Stimulated activated CD8-positive, alpha-beta memory T cell treated with anti-CD3 and anti-CD28 coated beads, Interleukin-15, amount 100 ng/mL, for 24 hours (primary cell): ENCODE measurements at places on chromosomes 11 and 22.

DNA sequence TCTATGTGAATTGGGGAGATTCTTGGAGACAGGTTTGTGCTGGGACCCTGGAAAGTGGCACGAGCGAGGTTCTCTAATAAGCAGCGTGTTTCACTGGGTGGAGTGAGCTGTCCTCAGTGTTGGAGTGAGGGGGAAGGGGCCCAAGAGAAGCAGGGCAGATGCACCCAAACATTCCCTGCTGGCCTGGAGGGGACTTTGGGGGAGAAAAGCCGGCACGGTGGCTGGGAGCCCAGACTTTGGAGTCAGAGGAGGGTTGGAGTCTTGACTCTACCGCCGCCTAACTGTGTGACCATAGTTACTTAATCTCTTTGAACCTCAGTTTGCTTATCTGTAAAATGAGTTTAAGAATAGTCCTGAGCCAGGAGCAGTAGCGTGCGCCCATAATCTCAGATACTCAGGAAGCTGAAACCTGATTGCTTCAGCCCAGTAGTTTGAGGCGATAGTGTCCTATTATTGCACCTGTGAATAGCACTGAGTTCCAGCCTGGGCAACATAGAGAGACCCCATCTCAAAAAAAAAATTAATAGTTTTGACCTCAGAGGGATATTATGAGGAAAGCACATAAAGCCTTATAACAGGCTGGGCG is 614 bp downstream of the NR1H3 start:
- no peak for DNase-seq

GRCh38 chr22:41471568-41471967 is 2.7 kb downstream of the ACO2 start:
- no peak for DNase-seq

- no peak for DNase-seq
Measured at GRCh38 chr22:39658367-39658766, 87.8 kb downstream of the CACNA1I start.

- DNase-seq, result no peak
Measured at GRCh38 chr11:57387289-57388030, 3.0 kb downstream of the PRG2 start.

DNA sequence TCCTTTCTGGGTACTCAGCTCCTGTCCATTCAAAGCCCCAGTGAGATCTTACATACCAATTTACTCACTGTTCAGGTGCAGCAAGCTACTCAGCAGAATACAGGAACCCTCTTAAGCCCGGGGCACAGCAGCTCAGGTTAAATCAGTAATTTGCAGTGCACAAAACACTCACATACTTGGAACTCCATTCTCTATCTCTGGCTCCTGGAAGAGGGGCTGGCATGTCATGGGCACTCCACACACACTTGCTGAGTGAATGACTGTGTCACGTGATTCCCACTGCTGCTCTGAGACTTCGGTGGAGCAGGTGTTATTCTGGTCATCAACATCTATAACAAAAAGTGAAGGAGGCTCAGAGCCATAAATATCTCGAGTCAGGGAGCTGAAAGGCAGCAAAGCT is 157.3 kb upstream of the BDNF start:
- no peak for DNase-seq

DNA sequence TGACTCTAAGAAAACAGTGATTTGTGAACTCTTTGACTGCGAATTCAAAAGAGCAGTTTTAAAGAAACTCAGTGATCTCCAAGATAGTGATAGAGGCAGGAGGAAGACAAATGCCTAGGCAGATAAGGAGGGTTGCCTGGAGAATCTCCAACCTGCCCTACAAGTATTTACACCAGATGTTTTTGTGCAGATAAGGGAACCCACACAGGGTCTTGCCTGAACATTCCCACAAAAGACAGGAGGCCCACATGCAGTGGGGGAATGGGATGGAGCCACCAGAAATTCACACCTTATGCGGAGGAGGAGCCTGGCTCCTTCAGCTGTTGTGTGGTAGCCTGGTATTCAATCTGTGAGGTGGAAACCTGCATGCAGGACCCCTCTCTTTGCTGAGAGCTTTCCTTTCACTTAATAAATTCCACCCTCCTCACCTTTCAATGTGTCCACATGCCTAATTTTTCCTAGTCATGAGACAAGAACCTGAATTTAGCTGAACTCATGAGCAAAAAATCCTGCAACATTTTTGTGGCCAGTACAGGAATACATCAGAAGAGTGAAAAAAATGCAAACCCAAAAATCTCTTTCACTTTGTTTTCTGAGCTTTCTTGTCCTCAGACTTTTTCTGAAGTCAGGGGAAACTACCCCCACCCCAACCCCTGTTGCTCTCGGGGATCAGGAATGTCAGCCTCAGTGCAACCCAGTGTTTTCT is 8.1 kb upstream of the GLYAT start:
- DNase-seq, result no peak

GRCh38 chr11:72072348-72072747 is 8.0 kb downstream of the NUMA1 start:
- DNase-seq, result no peak

GRCh38 chr11:2276280-2277007 is 6.1 kb upstream of the ASCL2 start:
- DNase-seq, result no peak

DNA sequence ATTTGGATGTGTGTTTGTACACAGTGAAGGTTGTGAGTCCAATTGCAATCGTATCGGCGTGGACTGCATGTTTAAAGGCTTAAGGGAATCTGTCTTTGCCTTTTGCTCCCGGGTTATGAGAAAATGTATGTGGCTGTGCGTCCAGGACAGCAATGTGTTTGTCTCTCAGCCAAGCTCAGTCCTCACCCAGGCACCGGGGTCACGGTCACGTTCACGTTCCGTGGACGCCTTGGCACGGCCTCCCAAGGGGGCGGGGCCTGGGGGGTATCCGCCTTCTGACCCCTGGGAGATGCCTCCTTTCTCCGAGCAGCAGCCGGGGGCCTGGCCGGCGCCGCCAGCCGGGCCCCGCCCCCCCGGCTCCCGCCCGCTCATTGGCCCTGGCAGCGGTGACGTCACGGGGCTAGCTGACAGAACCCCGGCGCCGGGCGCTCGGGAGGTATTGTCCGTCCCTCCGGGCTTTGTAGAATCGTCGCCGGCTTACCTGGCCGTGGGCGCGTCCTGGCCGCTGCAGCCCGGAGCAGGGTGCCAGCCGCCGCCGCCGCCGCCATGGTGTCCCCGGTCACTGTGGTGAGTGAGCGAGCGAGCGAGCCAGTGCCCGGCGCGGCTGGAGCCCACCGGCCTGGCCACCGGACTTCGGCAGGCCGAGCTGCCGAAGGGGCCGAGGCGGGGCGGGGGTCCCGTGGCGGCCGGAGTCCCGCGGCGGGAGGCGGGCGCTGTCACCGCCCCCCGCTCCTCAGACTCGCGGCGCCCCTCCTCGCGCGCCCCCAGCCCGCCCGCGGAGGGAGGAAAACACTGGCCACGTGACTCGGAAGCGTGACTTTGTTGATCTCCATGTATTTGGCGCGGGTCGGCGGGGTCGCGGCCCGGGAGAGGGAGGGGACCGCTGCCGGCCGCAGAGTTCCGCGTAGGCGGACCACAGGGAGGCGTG is at the start of gene TMEM86A:
Gene TMEM86A (plus strand): TSS at position 439 of the 928 bp plus-strand sequence. CDS start 108 bp downstream, at position 547.
- DNase-seq, result peak; percentile 78

DNA sequence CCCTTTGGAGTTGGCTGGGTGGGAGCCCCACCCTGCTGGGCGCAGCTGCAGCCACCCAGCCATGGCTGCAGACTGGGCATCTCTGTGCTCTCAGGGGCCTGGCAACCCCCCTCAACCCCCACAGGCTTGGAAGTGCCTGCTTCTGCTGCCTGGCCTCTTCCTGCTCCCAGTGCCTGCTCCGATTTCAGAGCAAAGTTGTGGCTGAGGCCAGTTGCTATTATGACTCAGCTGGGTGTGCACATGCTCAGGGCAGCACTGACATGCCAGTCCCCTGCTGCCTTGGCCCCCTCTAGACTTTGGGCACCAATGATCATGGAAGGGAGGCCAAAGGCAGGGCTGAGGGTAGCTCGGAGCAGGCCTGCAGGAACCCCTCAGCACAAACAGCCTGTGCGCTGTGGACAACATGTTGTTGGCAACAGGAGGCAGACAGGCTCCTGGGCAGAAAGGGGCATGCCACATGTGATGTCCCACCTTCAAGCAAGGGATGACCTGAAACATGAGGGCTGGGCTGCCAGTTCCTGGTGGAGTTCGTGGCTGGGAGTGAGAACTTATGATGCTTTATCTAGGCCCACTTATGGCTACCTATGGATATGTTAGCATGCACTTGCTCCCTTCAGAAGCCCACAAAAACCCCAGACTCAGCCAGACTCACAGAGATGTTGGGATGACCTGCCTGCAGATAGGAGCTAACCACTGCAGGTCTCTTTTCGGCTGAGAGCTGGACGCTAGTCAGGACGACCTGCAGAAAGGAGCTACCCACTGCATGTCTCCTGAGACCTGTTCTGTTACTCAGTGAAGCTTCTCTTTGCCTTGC is 96.4 kb upstream of the AMOTL1 start:
- no peak for DNase-seq

- DNase-seq, result no peak
Measured at GRCh38 chr11:117197516-117198456, 1.4 kb upstream of the TAGLN start.

DNA sequence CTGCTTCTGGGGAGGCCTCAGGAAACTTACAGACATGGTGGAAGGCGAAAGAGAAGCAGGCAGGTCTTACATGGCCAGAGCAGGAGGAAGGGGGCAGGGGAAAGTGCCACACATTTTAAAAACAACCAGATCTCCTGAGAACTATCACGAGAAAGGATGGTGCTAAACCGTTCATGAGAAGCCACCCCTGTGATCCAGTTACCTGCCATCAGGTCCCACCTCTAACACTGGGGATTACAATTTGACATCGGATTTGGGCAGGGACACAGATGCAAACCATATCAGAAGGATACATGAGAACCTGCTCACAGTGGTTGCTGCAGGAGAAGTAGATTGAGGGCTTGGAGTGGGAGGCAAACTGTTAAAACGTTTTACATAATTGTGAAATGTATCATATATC is 152.2 kb downstream of the ADAMTS15 start:
- DNase-seq, result no peak

- DNase-seq, result no peak
Measured at GRCh38 chr11:71397331-71397860, 50.8 kb downstream of the DHCR7 start.

GRCh38 chr22:42819412-42820044 is 37.5 kb downstream of the ARFGAP3 start:
- no peak for DNase-seq

DNA sequence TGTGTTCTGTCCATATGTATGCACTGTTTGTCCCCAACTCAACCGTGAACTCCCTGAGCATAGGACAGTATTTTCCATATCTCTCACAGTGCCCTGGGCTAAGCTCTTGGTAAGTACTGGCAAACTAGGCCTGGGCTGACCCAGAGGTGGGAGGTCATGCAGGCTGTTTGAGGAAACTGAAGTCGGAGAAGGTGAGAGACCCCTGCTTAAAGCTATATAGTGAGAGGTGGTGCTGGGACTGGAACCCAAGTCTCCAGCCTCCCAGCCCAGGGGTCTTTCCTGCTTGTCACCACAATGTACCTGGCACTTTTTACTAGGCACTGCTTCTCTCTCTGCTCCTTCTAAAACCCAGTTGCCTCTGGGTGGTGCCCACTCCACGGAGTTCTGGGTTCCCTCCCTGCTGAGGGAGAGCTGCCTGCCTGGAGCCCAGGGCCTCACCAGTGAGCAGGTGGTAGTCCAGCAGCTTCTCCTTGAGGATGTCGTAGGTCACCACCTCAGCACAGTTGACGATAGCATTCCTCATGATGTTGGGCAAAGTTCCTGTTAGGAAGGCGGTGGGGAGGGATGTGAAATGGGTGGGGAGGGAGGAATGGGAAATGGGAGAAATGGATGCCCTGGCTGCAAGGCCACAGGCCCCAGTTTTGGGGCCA is 4.7 kb downstream of the UCP3 start:
- no peak for DNase-seq

GRCh38 chr11:77147668-77148321 is 19.7 kb downstream of the MYO7A start:
- no peak for DNase-seq

- peak; percentile 50 for DNase-seq
Measured at GRCh38 chr22:37484480-37485394, 1.4 kb downstream of the MFNG start.

DNA sequence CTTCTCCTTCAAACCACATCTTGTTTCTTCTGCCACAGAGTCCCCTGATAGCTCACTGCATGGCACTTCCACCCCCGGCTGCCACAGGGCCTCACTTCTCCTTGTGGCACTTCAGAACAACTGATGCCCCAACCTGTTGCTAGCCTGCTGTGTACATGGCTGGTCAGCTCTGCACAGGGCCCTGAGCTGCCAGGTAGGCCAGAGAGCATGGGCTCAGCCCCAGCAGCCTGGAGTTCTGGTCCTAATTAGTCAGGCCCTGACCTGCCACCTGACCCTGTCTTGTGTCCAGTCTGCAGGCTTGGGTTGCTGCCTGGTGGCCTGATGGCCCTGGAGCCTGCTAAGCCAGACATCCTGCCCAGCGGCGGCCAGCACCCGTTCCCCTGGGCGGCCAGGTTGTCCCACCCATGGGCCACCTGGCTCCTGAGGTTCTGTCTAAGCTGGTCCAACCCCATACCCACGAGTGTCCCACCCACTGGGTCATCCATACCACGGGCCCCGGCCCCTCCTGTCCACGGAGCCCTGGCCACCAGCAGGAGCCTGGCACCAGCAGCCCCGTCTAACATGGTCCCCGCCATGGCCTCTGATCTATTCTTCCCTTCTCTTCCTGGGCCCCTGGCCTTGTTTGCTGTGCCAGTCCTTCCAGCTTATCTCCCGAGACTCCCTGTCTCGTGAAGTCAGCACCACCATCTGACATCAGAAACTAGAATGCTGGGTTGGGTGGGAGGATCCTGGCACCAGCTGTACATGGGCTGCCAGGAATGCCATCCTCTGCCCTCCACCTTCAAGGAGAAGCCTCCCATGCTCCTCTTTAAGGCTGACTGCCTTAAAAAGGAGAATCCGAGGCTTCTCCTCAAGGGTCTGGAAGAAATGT is 3.1 kb upstream of the CERK start:
- no peak for DNase-seq

- DNase-seq, result no peak
Measured at GRCh38 chr11:64461081-64461480, 102.1 kb downstream of the RPS6KA4 start.

DNA sequence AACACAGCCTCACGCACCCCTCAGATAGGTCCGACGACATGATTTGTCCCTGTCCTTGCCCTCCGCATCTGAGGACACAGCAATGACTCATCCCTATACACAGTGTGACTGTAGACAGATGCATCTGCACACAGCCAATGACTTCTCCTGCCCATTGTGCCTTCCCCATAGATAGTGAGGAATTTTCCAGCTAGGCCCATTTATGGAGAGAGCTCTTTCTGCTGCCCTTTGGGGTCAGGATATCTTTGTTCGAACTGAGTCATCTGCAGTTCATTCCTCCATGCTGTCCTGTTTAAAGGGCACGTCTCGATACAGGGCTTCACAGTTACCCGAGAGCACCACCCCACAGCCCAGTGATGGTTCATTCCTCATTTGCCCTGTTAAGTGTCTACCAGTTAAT is 96.7 kb downstream of the LARGE1 start:
- DNase-seq, result no peak

DNA sequence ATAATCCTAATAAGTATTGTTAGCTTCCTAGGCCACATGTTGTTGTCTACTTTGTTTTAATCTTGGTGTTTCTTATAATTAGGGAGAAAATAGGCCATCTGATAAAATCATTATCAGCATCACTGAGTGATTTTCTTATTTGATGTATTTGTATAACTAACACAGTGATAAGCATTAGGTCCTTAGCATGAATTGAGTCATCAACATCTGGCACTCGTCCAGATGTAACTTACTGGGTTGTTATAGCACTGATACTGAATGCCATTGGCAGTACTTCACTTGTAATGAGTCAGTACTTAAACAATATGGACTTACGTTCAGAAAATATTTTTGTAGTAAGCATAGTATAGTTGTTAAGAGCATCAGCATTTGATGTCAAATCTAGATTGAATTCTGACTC is 16.2 kb downstream of the API5 start:
- DNase-seq, result no peak

- no peak for DNase-seq
Measured at GRCh38 chr11:70532066-70532440, 133.7 kb downstream of the CTTN start.
